NCI-H748 treated with DMSO at 0.1 percent for 48 hours (cell line): ENCODE measurements at places on chromosomes 4 and X.

DNA sequence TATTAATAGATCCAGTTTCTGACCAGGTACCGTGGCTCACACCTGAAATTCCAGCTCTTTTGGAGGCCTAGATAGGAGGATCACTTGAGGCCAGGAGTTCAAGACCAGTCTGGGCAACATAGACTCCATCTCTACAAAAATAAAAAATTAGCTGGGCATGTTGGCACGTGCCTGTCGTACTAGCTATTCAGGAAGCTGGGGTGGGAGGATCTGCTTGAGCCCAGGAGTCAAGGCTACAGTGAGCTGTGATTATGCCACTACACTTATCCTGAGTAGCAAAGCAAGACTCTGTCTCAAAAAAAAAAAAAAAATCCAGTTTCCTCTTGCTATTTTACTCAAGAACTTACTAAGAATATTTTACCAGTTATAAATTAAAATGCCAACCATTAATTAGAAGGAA lies 91.7 kb downstream of the SLC10A6 start:
- DNase-seq, result no peak

- DNase-seq, result no peak
Measured at GRCh38 chr4:13371048-13371447, 113.1 kb downstream of the RAB28 start.

DNA sequence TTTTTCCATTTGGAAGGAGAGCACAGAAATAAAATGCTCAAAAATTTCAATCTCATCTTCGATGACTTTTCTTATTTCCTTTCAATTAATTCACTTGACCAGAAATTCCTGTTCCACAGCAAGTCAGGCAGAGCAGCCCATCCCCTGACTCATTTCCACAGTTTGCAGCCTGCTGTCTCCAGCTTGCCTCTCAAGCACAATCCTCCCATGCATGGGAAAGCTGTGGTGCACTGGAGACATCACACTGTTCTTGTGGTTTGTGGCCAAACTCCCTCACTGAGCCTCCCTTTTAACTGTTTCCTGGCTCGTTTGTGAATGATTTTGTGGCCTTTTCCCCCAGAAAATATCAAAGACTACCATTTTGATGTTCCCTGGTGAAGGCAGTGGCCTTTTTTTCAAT lies 114.0 kb upstream of the ENPEP start:
- DNase-seq, result no peak

DNA sequence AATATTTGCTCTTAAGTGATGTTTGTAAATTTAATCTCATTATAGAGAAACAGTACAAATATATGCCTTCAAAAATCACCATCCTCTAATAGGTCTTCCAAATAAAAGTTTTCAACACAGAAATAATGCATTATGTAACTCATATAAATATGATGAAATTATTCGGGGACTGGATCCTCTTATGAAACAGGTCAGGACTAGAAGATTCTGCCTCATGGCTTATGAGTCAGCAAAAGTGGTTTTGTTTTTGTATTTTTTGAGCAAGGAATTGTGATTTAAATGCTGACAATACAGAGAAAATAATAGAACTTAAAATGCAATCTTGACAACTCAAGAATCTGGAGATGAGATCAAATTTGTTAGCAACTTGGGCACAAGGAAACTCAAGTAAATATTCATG lies 179.7 kb upstream of the NDP start:
- DNase-seq, result no peak

DNA sequence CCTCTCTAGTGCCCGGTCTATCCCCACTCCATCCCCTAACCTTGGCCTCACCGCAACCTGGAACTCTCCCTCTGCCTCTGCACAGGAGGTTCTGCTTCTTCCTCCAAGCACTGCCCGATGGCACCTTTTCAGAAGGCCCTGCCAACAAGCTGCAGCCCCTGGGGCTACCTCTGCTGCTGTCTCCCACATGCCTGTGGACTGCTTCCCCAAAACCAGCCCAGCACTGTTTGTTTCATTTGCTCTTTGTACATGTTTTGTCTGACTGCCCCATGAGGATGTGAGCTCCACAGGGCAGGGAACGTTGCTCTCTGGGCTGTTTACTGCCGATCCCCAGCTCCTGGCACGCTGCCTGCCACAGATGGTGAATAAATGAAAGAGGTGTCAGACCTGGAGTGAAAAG lies 85.4 kb downstream of the INTS6L start:
- DNase-seq, result no peak

DNA sequence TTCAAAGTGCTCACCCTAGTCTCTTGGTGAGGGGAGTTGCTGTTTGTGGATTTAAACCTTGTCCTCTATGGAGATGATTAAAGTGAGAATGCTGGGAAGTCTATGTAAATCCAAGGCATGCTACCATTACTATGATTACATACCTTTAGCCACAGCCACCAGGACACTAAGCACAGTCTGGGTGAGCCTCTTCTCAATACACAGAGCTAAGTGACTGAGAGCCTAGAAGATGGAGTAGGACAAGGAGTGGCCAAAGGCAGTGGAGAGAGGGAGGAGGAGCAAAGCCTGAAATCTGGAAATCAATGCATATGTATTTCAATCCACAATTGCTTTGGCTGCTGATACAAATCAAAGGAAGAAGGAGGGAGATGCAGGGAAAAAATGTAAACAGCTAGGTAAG lies 12.7 kb upstream of the TSPAN5 start:
- DNase-seq, result no peak

- DNase-seq, result no peak
Measured at GRCh38 chr4:40506066-40506465, 123.6 kb downstream of the RBM47 start.

GRCh38 chr4:186724058-186724863 lies 605 bp upstream of the FAT1 start:
- no peak for DNase-seq

- DNase-seq, result no peak
Measured at GRCh38 chrX:66408507-66408906, 230.4 kb downstream of the EDA2R start.

GRCh38 chr4:138297743-138298405 lies 55.7 kb upstream of the SLC7A11 start:
- DNase-seq, result no peak

- no peak for DNase-seq
Measured at GRCh38 chrX:16160729-16161128, 6.6 kb upstream of the MAGEB17 start.

DNA sequence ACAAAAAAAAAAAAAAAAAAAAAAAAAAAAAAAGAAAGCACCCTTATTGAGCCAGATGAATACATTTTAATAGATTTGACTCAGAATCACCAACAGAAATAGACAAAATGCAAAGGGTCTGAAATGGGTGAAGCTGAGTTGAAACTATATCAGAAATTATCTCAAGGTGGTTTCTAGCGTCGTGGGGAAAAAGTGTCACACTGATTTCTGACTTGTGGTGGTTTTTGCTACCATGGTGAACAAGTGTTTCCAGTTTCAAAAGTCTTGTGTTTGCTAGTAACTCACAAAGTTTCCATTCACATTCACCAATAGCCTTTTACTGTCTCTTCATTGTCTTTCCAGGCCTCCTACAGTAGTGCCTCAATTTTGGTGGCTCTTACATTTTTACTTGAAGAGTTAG lies 135.5 kb downstream of the ARHGAP24 start:
- DNase-seq, result no peak

- no peak for DNase-seq
Measured at GRCh38 chr4:59060895-59061294, 1950.7 kb upstream of the IGFBP7 start.

DNA sequence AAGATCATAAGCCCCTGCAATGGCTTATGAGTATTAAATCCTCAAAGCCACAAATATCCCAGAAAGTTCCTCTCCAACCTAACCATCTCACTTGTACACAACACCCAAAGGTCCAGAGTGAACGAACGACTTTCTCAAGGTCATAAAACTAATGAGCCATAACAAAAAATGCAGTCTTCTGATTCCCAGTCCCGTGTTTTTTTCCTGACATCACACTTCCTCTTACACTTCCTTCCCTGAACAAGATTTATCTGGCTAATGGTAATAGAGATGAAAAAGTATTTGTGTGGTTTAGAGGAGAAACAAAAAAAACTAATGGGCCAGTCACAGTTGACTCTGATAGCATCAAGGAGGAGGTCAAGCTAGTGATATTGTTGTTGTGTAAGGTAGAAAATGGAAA lies 99.5 kb upstream of the KLHL13 start:
- DNase-seq, result no peak

- no peak for DNase-seq
Measured at GRCh38 chr4:76955182-76955581, 5.6 kb downstream of the SEPTIN11 start.

- no peak for DNase-seq
Measured at GRCh38 chr4:94451051-94451694, 569 bp upstream of the PDLIM5 start.

DNA sequence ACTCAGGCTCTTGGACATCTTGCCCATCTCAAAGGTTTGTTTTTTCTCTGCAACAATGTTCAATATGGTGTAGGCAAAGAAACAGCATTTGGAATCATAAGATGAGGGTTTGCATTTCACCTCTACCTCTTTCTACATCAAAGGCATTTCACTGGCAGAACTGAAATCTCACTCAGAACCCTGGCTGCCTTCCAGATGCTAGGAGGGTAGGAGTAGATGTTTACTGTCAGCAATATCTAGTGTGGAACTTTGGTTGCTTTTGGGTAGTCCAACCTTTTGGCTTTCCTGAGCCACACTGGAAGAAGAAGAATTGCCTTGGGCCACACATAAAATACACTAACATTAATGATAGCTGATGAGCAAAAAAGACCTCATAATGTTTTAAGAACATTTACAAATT lies 297.0 kb upstream of the KLF3 start:
- no peak for DNase-seq

DNA sequence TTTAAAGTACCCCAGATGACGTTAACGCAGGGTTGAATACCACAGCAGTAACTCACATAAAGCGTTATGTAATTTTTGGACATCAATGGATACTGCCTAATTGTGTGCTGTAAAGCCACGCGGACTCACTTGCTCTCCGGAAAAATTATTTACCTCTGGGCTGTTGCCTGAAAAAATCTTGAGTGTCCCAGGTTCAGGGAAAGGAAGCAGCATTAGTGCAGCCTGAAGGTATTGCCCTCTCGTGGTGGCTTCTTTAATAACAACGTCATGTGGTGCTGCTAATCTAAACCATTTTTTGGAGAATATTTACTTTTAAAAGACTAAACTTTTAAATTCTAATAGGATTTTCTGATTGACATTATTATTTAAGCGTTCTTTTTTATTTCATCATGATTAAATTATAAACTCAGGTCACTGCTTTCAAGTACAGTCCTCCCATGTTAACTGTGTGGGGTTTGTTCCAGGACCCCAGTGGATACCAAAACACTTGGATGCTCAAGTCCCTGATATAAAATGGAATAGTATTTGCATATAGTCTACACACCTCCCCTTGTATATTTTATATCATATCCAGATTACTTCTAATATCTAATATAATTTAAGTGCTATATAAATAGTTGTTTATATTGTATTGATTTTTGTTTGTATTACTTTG lies 384.8 kb downstream of the FAM133A start:
- DNase-seq, result no peak

DNA sequence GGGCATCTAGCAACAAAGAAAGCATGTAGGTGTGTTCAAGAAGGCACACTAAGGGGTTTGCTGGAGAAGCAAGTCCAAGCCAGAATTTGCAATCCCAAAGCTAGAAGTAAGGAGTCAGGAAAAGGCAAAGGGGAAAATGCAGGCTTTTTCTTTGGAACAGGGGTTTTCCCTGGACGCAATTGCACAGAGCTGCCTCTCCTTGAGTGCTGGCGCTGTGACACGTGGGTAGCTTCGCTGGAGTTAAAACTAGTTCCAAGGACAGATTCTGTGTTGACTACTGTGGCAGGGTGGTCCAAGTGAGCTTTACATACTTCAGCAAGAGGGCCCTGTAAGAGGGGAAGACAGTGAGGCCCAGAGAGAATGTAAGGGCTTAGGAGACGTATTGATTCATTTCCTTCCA lies 277.1 kb downstream of the ADGRA3 start:
- peak; percentile 3 for DNase-seq

DNA sequence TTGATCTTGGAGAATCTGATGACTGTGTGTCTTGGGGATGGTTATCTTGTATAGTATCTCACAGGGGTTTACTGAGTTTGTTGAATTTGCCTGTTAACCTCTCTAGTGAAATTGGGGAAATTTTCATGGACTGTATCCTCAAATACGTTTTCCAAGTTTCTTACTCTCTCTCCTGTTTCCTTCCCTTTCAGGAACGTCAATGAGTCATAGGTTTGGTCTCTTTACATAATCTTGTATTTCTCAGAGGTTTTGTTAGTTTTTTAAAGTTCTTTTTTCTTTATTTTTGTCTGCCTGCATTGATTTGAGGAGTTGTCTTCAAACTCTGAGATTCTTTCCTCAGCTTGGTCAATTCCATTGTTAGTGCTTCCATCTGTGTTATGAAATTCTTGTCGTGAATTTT lies 227.7 kb upstream of the GPRIN3 start:
- DNase-seq, result no peak

DNA sequence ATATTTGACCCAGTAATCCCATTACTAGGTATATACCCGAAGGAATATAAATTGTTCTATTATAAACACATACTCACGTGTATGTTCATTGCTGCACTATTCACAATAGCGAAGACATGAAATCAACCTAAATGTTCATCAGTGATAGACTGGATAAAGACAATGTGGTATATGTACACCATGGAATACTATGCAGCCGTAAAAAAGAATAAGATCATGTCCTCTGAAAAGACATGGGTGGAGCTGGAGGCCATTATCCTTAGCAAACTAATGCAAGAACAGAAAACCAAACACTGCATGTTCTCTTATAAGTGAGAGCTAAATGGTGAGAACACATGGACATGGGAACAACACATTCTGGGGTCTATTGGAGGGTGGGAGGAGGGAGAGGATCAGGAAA lies 36.5 kb downstream of the NUDT9 start:
- DNase-seq, result no peak

DNA sequence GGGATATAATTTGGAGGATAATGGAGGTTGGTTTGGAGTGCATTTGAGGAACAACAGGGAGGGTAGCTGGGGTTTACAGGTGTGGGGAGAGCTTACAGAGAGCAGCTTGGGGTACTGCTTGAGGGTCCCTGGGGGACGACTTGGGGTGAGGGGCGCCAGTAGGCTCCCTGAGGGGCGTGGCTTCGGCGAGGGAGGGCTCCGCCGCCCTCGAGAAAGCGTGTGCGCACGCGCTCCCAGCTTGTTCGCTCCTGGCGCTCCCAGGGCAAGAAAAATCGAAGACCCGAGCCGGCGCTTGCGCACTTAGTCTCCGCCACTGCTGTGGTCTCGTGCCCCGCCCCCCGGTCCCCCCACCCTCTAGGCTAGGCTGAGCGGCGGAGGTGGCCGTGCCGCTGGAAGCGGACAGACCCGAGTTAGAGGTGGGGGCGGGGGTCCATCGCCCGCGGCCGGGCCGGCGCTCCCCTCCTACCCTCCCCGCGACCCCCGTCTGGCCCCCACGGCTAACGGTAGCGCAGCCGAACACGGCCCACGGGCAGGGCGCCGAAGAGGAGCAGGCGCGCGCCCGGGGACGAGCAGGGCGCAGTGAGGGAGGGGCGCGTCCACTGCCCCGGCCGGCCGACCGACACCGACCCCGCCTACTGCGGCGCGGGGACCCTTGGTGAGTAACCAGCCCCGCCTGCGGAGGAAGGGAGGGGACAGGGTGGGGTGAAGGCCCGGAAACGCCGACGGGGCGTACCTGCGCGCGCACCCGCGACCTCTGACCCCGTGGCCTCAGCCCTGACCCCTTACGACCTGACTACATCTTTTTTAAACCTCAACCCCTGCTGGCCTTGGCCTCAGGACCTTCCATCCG lies 5.4 kb upstream of the CCDC120 start:
- DNase-seq, result peak; percentile 54
